Ammon's horn (tissue), 1 donor: ENCODE measurements at places on chromosomes 11 and 22.

- no peak for DNase-seq
Observed at GRCh38 chr22:18950141-18950540, 14.0 kb upstream of the PRODH start.

DNA sequence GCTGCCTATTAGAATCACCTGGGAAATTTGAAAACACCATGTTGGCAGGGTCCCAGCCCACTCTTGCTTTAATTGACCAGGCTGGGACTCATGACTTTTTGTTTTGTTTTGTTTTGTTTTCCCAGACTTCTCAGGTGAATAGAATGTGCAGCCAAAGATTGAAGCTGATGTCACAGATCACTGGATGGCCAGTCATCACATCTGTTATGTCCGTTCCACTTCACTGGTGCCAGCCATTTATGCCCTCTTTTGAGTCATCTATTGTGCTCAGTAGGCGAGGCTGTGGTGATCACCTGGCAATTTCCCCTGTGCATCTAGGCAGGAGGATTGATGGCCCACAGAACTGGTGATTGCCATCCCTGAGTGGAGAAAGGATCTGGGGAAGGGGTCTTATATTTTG lies 297.3 kb downstream of the INSC start:
- DNase-seq: no peak

GRCh38 chr22:33401291-33401690 lies 343.1 kb upstream of the SYN3 start:
- no peak for DNase-seq

DNA sequence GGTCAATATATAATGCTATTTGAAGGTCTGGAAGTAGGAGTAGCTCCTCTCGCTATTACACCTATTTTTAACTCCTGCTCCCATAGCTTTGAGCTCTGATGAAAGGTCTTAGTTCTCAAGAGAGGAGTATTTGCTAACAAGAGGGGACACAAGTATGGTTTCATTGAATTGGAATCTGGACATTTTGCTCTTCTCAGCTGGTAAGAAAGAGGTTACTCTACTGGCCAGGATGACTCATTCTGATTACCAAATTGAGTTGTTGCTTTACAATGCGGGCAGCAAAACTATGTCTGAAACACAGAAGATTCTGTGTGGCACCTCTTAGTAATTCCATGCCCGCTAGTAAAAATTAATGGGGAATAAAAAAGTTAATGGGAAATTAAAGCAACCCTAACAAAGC lies 63.6 kb upstream of the EP300 start:
- no peak for DNase-seq

DNA sequence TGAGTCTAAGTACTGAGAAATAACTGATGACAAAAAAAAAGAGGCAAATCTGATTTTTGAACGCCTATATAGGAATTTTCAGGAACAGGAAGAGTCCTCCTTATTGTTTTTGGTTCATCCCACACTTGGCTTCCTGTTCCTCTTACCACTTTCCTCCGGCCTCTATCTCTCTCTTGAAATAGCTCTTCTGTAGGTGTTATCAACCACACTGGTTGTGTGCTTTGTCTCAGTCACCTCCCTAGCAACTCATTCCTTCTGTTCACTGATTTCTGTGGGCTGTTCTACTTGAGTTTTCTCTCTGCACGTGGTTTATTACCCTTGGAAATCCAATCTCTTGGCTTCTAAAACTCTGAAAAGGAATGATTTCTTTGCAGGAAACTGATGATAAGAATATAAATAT lies 78.7 kb upstream of the C11orf87 start:
- no peak for DNase-seq

DNA sequence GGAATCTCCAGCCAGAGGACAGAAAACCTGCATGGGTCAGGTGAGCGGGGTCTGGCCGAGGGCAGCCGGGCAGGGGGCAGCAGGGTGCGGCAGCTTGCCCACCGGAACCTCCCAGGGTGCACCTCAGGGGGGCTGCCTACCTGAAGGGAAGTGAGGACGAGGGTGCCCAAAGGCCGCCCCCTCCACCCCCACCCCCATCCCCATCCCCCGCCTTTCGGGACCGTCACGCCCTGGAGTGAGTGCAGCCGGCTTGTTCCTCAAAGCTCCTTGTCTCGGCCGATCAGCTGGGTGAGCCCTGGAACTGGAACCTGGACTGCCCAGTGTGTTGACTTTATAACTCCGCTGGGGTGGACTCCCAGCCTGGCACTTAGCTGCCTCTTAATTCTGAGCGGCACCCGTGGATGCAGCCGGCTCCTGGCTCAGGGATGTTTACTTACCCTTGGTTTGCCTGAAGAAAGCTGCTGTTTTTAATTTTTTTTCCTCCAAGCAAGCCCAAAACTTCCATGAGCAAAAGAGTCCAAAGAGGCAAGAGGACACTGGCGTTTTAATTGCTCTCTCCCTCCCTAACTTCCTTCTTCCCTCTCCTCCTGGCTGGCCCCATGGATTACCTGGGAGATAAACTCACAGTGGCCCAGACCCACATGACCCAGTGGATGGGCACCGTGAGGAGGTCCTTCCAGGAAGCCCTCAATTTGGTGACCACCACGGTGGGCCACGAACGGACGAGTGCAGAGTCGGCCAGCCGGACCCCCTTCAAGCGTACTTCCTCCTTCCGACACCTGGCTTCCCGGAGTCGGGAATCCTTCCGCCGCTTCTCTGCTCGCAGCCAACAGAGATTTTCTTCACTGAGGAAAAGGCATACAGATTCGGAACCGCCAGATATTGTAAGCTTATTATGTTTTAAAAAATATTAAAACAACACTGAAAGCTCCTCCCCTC lies 87.8 kb upstream of the CRYBB3 start:
- no peak for DNase-seq
